ENCODE measurements at places on chromosomes 11 and 22.

DNA sequence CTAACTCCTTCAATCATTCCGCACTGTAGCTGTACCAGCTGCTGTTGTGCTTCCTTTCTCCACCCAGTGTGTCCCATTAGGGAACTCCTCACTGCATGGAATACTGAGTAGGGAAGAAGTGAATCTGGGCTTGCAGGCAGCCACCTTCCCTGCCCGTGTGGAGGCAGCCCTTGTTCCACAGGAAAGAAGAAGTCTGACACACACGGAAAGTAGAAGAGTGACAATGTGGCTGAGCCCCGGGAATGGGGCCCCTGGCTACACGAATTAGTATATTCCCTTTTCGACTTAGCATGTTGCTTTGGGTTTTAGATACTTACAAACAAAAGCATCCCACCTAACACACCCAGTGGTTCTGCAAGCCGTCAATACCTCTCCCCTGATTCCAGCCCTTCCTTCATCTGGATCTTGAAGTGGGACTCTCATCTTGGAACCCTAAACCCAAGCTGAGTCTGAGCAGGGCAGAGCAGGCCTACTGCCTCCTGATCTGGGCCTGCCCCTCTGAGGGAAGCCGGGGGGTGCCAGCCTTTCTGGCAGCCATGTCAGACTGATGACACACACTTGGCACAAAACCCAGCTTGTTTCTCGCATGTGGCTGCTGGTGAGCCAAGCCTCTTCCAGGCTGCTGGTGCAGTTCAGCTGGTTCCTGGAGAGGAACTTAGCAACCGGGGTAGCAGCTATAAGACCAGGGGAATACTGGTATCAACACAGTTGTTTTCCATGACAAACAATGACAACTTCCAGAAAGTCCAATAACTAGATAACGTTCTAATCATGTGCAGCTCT lies 71.6 kb downstream of the C11orf58 start:
- DNase-seq: no peak

DNA sequence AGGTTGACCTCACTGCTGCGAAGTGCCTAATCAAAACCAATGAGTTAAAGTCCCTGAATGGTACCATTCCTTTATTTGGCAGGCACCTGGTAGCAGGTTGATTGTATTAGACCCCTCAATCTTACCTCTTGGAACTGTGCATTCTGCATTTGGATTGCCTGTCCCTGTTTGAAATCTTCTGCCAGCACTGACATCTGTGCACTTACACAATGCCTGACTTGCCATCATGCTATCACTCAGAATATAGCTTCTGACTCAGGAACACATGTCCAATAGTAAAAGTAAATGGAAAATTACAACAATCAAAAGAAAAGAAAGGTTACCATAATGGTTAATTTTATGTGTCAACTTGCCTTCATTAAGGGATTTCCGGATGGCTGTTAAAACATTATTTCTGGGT lies 366.0 kb upstream of the PDGFD start:
- no peak for DNase-seq

DNA sequence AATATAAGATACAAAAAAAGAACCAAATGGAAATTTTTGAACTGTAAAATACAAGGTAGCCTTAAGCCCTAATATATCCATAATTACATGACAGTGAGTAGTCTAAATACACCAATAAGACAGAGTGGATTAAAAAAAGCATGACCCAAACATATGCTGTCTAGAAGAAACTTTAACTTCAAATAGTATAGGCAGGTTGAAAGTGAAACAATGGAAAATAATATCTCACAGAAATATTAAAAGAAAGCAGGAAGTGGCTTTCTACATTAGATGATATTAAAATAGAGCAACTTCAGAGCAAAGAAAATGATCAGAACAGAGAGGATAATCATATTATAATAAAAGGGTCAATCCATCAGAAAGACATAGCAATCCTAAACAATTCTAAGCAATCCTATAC lies 21.8 kb downstream of the DCUN1D5 start:
- DNase-seq: no peak

DNA sequence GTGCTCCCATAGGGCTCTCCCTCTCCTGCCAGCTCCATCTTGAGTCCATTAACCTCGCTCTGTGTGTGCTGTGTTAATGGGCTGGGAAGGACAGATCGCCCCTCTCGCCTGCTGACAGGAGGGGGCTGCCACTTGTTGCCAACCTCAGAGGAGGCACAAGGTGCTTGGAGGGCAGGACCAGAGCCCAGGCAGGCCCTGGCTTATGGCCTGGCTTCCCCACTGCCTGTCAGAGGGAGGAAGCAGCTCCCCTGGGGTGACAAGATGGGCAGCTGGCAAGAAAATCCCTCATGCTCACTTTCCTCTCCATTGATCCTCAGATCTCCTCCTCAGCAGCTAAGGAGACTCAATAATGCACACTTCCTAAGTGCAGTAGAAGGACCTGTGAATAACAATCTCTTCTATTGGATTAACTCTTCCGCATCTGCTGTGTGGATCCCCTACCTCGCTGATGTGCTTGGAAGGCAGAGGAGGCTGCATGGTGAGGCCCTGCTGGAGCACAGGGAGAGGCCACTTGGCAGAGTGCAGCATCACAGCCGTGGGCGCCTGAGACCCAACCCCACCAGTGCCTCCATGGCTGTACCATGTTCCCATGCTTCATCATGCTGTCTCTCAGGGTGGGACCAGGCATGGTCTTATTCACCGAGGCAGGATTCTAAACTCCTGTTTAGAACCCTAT lies 70.3 kb downstream of the TRIM29 start:
- no peak for DNase-seq

GRCh38 chr11:47269829-47270305 lies at the start of gene MADD:
TSS of gene MADD (plus strand) at chr11:47270133.
- DNase-seq: peak; percentile 89

GRCh38 chr11:59302991-59303390 lies 55.7 kb upstream of the OR5AN1 start:
- no peak for DNase-seq

DNA sequence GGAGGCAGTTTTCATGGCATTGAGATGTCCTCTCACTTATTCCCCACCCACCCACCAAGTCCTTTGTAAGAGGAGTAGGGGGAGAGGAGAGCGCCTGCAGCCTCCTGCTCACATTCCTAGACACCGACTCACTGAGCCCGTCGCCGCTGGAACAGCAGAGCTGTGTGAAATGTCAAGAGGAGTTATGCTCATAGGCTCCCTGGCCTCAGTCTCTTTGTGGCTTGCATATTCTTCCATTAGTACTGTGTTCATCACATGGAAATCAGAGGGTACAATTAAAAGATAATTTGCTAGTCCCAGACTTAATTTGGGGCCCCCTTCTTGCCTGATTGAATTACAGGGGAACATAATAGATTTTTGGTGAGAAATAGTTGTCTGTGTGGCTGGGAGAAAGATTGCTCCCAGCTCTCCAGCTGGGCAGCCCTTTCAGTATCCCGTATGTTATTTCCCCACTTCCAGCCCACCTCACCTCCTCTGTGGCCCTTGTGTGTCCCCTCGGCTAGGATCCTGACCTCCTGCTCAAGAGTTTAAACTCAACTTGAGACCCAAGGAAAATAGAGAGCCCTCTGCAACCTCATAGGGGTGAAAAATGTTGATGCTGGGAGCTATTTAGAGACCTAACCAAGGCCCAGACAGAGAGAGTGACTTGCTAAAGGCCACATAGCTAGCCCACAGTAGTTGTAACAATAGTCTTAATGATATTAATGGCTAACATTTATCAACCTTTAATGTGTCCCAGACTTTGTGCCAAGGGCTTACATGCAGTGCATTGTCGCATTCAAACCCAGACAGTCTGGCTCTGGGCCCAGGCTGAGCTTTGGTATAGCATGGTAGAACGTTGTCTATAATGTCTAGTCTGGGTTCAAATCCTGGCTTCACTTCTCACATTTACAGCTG lies 32.2 kb downstream of the LIMK2 start:
- no peak for DNase-seq

DNA sequence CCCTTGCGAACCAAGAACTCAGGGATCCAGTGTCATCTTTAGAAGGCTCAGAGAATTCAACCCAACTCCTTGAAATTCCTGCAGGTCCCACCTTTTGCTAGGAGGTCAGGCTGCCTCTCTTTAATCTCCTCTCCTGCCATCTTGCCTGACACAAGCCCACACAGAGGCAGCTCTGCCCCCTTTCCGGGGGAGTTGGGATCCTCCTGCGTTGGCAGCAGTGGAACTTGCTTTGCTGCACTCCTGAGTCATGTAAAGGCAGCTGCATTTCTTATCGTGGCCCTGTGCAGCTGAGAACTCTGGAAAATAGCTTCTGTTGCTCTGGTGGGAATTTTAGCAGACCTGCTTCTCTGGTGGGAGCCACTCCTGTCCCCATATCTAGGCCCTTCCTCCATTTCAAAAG lies 142.3 kb upstream of the TBCEL start:
- DNase-seq: no peak

GRCh38 chr11:115282923-115283322 lies 221.3 kb downstream of the CADM1 start:
- DNase-seq: no peak

DNA sequence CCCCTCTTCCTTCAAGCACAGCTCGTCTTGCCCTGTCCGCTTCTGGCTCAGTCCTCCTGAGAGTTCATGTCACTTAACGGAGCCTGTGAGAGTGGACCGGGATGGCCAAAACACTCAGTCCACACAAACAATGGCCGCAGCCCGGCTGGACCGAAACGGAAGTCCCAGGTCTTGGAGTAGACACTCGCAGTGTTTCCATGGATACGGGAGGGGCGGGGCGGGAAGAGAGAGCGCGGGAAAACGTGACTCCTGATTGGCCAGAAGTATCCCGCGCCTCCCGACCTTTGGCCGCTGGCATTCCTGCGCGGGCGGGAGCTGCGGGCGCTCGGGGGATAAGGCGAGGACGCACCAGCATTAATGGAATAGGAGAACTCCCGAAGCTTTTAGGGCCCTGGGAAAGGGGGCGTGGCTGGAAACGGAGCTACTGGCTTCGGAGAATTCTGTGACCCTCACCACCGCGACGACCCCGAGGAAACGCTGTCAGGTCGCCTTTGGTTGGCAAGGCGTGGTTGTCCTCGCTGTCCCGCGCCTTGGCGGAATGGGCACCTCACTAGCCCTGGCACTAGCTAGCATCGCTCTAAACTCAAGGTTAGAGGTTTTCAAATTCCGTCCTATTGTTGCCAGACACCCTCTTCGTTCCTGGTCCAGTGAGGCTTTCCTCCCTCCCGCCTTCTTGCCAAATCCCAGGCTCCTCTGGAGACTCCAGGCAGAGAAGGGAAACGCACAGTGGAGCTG lies at the start of the genes NLRP14 and ZNF214:
NLRP14 (plus strand) TSS at position 297 of the 735 bp plus-strand sequence. CDS start 18,108 bp downstream, outside the sequence.
ZNF214 (minus strand) TSS at position 164 of the 735 bp plus-strand sequence. CDS start 17,511 bp downstream, outside the sequence.
- no peak for DNase-seq

DNA sequence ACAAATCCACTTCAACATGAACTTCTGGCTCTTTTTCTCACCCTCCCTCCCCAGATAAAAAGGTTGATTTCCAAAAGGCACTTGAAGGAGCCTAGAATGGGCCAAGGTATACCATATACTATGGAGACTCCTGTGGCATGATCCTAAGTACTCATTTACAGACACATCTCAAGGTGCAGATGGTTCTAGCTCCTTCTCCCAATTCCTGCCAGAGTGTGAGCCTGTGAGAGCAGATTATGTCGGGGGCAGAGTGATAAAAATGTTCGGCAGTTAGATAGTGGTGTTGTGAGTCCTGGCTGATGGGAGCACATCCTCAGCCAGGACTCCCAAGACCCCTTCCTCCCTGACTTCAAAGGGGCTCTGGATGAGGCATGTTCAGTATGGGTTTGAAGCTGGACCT lies 8.2 kb upstream of the SEC14L3 start:
- DNase-seq: no peak

DNA sequence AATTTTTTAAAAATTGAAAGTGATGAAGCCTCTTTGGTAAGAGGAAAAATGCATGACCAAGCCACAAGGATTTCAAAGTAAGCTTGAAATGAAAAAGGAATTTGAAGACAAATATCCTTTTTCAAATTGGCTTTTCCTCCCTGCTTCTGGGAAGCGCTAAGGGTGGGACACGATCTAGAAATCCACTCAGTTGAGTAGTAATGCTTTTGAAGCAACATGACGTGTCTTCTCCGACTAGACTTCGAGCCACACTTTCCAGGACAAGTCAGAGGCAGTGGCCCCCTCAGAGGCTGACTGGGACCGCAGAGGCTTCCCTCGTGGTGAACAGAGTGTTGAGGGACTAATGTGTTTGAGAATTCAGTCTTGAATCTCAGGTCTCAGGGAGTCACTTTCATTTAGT lies 39.8 kb downstream of the KREMEN1 start:
- no peak for DNase-seq

DNA sequence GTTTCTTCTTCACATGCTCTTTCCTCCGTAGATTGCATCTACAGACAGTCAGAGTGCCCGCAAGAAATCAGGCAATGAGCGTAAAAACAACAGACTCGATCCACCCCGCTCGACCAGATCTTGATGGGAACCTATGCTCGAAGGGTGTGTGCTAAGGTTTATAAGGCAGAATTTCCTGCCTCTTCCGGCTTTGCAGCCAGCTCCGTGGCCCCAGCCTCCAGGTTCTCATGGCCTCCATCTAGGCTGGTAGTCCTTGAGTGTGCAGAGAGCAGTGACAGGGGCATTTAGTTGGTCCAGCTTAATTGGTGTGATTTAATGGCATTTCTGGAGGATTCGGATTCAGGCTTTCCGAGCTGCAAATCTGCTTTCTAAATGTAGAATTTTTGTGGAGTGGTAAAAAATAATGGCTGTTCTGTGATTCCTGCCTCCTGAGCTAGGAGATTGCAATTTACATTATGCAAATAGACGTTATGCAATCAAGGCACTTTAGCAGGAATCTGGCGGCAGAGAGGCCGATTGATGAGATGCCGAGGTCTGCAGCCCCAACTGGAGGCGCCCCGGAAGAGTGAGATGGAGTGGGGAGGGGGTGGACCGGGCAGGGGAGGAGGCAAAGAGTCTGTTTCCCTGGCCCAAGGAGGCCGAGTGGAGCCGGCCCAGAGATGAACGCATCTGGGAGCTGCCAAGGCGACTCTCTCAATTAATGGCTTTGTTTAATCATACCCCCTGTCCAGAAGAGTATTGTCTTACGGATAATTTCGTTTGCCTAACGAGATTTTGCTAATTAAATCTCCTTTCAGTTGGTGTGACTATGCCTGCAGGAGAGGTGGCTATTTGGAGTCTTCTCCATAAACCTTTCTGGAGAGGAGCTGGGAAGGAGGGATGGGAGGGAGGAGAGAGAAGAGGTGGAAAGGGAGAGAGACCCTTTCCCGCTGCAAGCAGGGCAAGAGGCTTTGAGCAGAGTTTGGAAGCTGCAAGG lies 75.3 kb downstream of the PKNOX2 start:
- no peak for DNase-seq

GRCh38 chr11:776561-777287 lies 563 bp downstream of the GATD1 start:
- no peak for DNase-seq

- DNase-seq: no peak
These were observed 57.4 kb downstream of the NECTIN1 start for GRCh38 chr11:119671561-119672015.

DNA sequence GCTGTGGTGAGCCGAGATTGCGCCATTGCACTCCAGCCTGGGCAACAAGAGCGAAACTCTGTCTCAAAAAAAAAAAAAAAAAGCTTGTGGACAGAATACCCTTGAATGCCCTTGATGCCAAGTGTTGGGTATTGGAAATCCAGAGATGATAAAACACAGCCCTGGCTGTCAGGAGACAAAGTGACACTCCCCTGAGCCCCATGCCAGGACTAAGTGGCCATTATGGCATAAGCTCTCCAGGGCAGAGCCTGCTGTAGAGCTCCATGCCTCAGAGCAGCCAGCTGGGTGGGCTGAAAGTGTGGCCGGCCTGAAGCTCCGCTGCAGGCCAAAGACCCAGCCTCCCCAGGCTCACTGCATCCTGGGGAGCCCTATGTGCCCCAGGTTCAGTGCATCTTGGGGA lies 4.9 kb downstream of the RNF215 start:
- no peak for DNase-seq

Measured in activated T-helper 1 cell treated with anti-CD3 and anti-CD28 coated beads, Interleukin-2, amount 50 U/mL, for 16 hours (primary cell).